ENCODE measurements at places on chromosomes 2 and 18.

DNA sequence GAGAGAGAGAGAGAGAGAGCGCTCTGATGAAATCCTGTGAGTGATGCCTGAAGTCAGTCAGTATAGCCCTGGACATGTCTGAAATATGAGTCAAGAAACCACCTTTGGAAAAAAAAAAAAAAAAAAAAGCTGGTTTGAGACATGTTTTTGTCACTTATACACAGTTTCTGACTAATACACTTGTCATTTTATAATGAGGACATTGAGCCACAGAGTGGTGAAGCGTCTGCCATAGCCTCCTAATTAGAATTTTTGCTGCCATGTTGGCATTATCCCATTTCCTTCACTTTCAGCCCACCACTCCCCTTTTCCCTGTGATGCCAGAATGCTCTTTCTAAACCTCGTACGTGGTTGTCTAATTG, 15.7 kb upstream of the MYO3B start:
- no peak for DNase-seq

GRCh38 chr18:10398571-10398970, 55.9 kb upstream of the APCDD1 start:
- no peak for DNase-seq

DNA sequence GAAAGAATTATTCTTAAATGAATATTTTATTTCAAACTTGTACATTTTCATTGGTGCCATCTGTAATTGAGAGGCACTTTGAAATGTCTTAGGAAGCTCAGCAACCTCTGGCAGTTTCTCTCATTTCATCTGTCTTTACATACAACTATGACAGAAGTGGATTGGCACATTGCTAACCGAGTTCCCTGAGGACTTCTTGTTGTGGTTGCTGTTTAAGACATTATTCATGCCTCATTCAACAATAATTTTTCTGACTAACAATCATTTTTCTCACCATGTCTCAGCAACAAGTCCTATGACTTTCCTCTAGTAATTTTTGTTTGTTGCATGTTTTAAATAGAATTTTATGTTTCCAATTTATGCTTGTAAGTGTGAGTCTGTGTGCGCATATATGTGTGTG, 284.0 kb upstream of the CWC22 start:
- no peak for DNase-seq

- DNase-seq: no peak
Measured at GRCh38 chr2:105362862-105363591, 25.7 kb downstream of the C2orf49 start.

- no peak for DNase-seq
Measured at GRCh38 chr18:27171993-27172392, 13.1 kb downstream of the CHST9 start.

GRCh38 chr2:6448893-6449292, 416.8 kb downstream of the CMPK2 start:
- no peak for DNase-seq

GRCh38 chr2:52292801-52293200, 1260.9 kb upstream of the NRXN1 start:
- no peak for DNase-seq

- DNase-seq: no peak
Measured at GRCh38 chr2:110852541-110853263, 120.3 kb downstream of the ACOXL start.

GRCh38 chr2:64876137-64876647, 113.0 kb upstream of the SLC1A4 start:
- no peak for DNase-seq

DNA sequence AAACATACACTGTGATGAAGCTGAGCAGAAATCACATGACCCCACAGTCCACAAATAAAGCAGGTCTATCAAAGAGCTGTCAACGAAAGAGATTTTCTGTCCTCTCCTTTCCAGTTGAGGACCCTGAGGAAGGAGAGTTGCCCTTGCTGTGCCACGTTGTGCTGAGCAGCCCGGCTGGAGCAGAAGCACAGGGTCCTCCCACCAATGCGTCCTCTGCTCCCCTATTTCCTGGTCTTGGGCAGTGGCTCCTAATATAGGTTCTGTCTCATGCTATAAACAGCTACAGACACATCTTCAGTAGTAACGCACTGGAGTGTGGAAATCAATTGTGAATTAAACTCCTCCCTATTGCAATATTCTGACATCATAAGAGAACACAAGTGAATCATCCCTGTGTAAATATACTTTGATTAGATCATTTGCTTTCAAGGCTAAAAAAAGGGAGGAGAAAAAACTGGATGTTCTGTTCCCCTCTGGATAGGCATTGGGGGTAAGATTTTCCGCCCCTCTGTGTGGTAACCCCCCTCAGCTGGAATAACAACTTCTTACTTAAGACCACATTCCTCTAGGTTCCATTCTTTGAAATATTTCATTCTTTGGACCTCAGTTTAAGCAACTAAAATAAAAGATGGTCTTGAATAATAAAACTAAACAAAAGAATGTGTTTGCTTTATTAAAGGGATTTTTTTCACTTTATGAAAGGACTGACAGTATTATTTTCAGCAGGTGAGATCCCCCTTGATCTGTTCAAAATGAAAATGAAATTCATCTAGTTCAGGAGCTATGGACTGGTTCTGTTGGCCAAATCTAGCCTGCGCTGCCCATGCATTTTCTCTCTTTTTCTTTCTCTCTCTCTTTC, 8.3 kb upstream of the RHOB start:
- no peak for DNase-seq

GRCh38 chr2:23238011-23238657, 146.8 kb upstream of the KLHL29 start:
- DNase-seq: no peak

DNA sequence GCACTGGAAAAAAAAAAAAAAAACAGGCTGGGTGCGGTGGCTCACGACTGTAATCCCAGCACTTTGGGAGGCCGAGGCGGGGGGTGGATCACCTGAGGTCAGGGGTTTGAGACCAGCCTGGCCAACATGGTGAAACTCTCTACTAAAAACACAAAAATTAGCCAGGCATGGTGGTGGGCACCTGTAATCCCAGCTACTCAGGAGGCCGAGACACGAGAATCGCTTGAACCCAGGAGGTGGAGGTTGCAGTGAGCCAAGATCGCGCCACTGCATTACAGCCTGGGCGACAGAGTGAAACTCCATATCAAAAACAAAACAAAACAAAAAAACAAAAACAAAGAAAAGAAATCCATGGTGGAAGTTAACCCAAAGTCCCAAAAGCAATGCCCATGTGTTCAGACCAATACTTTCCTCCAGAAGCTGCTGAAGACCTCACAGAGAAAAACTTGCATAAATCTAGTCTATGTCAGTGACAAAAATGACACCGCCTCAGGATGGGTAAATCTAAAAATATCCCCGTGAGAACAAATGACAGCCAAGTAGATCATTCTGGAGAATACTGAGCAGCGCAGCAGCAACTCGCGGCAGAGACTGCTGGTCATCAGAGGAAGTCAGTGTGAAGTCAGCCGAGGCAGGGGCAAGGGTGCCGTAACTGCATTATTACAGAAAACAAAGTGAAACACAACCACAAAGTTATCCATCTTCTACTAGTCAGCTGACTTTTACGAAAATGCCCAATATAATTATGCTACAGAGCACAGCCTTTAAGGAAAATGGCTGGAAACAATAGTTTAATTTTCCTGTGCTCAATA, 41.0 kb downstream of the LPIN2 start:
- peak; percentile 47 for DNase-seq

- DNase-seq: no peak
Measured at GRCh38 chr2:168690381-168690885, 112.0 kb upstream of the NOSTRIN start.

GRCh38 chr18:70322928-70323327, 34.1 kb downstream of the SOCS6 start:
- no peak for DNase-seq

- no peak for DNase-seq
Measured at GRCh38 chr2:182281276-182281675, 145.6 kb downstream of the PDE1A start.

DNA sequence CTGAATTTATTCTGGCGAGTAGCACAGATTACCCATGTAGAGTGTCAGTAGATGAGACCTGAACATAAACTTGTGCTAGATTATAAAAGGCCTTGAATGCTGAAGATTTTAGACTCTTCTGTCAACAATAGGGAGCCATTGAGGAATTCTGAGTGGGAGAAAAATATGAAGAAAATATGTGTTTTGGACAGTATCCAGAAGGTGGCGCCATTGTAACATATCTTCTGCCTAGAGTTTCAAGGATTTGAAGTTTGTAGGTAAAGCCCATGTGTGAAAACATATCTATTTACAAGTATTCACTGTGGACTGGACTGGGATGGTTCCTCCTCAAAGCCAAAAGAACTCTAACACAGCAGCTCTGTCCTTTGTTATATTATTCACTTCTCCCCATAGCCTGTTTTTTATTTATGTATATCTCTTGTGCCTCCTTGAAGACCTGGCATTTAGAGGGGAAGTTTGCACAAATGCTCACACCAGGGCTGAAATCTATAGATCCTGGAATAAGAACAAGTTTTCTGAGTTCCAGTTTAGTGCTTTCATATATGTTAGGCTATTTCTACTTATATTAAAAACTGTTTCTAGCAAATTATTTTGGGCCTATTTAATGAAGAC, 124.9 kb downstream of the RDH14 start:
- DNase-seq: peak; percentile 32

DNA sequence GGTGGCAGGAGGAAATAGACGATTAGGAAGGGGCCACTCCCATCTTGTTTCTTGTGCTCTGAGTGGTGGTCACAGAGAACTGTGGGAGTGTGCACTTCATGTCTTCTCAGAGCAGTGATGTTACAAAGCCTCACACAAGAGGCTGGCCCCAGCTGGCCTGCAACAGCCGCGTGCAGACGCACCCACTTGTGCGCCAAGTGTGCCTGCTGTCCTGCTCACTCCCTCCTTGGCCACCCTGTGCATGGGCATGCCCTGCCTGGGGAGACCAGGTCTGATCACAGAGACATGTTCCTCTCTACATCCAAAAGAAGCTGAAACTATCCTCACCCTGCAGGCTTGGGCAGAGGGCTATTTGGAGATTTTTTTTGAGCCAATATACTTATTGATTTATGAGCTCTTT, 108.4 kb downstream of the MRO start:
- DNase-seq: no peak

Data from hematopoietic multipotent progenitor cell treated with erythropoietin and hydrocortisone succinate and interleukin-3 and kit ligand, for 17 days (in vitro differentiated cells).